ENCODE measurements at places on chromosomes 11 and 22. TPM values are rescaled to one million over a fixed set of nuclear protein-coding genes. Genes with fewer than 3 reads are reported as not detected.

DNA sequence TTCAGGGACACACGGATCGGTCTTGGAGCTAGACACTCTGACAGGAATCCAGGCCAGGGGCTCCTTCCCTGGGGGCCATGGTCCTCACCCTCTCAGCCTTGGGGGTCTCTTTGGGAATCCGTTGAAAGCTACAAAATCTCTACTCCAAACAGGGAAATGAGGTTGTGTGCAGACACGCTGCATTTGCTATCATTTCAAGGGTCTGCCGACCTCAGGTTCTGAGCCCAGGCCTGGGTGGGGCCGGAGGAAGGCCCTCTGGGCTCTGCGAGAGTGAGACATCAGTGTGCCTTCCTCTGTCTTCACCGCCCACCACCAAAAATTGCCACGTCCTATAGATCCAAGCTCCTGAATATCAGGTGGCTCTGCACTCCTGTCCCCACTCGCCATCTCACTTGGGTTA, 74.4 kb upstream of the FGF3 start:
- DNase-seq, result no peak

GRCh38 chr11:108402241-108402640, 65.1 kb downstream of the C11orf65 start:
- DNase-seq, result no peak

DNA sequence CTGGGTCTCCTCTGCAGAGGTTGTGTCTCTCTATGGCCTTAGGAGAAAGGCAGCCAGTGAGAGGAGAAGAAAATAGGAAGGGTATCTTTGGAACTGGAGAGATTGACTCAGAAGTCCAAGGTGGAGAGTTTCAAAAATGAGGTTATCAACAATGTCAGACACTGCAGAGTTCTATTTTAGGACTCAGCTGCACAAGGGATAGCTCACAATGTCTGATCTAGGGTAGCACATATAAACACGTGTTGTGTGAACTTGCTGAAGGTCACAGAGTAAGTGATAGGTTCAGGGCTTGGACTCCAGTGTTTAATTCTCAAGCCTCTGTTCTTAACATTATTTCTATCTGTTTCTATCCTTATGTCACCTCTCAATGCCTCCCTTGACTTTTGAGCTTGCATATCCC, 305.0 kb upstream of the LARGE1 start:
- no peak for DNase-seq

DNA sequence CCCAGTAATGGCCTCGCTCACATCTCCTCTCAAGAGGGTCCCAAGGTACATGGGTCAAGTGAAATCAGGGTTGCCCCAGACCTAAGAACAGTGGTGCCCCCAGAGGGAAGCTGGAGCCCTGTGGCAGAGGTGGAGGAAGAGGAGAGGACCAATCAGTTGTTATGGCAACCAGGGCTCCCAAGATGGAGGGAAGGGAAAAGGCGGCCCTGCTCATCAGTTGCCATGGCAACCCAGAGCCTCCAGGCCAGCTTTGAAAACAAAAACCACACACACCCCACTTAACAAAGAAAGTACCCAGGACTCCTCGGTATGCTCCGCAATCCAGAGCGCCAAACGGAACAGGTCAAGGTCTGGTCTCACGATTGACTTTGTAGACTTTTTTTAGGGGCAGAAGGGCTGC, 53.5 kb upstream of the SLC35C1 start:
- no peak for DNase-seq

CDCA5 gene
- 0.54 TPM for total RNA-seq

DNA sequence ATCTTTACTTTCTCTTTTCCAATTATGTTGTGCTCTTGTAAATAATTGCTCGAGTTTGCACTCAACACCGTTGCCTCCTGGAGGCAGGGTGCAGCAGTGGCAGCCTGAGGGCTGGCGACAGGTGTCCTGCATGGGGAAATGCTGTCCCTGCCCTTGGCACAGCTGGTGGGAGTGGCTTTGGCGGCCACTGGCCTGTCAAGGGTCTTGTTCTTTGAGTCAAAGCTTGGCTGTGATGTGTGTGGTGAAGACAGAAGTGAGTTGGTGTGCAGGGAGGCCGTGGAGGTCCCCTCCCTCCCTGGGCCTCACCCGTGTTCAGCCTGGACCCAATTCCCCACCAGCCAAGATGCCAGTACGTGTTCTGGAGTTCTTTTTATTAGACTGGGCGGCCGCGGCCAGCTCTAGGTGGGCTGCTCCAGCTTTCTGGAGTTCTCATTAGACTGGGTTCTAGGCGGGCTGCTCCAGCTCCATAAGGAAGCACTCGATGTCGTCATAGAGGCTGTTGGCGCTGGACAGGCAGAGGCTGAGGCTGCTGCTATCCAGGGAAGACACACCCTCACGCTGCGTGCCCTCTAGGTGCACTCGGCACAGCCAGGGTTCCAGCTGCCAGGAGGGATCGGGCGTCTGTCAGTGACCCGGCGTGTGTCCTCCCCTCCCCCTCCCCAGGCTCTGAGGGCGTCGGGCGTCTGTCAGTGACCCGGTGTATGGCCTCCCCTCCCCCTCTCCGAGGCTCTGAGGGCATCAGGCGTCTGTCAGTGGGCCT, 3.4 kb downstream of the IRF7 start:
- DNase-seq, result no peak

- no peak for DNase-seq
These were observed 19.3 kb downstream of the RRP7A start for GRCh38 chr22:42500161-42500835.
